ENCODE measurements at places on chromosomes 5 and 9. TPM values are rescaled to one million over a fixed set of nuclear protein-coding genes. Genes with fewer than 3 reads are reported as not detected.

TTC23L gene
- 0.33 TPM for total RNA-seq

C9orf57 gene
- total RNA-seq, result not detected

ANKRD31 gene
- total RNA-seq, result 0.26 TPM

SMIM33 gene
- total RNA-seq, result not detected

ARID3C gene
- total RNA-seq, result under 0.01 TPM

CARTPT gene
- total RNA-seq, result not detected

NEUROG1 gene
- not detected for total RNA-seq

KLF4 gene
- total RNA-seq, result 22.9 TPM

SLC25A2 gene
- total RNA-seq, result not detected

GDF9 gene
- under 0.01 TPM for total RNA-seq

All from fibroblast of lung (primary cell).